Activated gamma-delta T cell treated with anti-CD3 and anti-CD28 coated beads, Interleukin-2, amount 50 U/mL, for 16 hours (primary cell): ENCODE measurements at places on chromosomes 11 and 22.

GRCh38 chr11:27373856-27374602 lies 11.0 kb upstream of the CCDC34 start:
- no peak for DNase-seq

- DNase-seq, result no peak
Measured at GRCh38 chr11:112538534-112539280, 278.0 kb upstream of the PLET1 start.

DNA sequence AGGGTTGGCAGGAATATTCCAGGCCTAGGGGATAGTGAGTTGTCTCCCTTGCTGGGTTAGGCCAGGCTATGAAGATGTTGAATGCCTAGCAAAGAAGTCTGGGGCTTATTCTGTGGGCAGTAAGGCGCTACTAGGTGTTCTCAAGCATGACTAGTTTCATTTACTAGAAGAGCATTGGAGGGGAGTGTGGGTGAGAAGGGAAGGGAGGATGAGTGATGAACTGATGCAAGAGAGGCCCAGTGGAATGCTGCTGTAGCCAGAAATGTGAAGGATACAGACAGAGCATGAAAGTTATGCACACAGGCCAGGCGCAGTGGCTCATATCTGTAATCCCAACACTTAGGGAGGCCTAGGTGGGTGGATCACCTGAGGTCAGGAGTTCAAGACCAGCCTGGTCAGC lies 33.5 kb downstream of the POU2F3 start:
- no peak for DNase-seq

GRCh38 chr22:24768537-24769374 lies 5.8 kb downstream of the PIWIL3 start:
- DNase-seq, result no peak

GRCh38 chr22:43114958-43115357 lies 4.4 kb downstream of the BIK start:
- no peak for DNase-seq

- no peak for DNase-seq
Measured at GRCh38 chr11:35292279-35292678, 127.1 kb downstream of the SLC1A2 start.

DNA sequence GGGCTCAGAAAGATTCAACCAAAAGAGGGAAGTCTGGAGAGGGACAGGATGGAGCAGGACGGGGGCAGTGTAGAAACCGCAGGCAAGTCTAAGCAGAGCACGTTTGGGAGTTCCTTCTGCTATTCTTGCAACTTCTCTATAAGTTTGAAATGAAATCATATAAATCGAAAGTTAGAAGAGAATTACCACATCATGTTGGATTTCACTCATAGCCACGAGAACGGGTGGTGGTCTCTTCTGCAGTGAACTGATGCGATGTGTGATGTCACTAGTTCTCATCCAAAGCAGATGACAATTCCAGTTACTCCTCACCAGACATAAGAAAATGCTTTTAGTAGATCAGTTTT lies 36.0 kb downstream of the KCNQ1 start:
- DNase-seq, result no peak

- DNase-seq, result no peak
Measured at GRCh38 chr22:31776231-31776630, 22.4 kb downstream of the DEPDC5 start.

GRCh38 chr11:116548256-116548655 lies 224.5 kb downstream of the BUD13 start:
- no peak for DNase-seq

DNA sequence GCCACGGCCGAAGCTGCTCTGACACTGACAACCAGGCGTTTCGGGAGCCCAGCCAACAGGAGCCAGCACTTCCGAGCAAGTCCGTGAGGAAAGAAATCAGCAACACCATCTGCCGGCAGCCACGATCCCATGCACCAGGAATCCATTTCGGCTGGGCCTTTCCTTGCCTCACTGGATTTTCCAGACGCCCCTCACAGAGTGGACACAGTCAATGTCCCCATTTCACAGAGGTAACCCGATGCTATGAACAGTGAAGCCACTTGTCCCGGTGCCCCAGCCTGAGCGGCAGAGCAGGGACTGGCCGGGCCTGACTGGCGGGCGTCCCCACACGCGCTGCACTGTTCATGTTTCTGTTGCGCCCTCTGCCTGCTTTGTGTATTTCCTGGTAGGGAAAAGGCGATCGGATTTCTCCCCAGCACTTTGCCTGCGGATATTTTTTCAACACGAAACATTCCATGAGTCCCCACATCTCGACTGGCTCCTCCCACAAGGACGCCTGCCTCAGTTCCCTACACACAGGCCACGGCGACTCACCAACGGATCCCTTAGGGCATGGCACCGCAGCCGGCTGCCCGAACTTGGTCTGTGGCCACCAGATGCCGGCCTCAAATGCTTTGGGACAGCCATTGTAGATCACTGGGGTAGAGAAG lies 55.3 kb downstream of the TRMU start:
- no peak for DNase-seq

GRCh38 chr22:28864878-28865596 lies 18.3 kb upstream of the ZNRF3 start:
- DNase-seq, result no peak

DNA sequence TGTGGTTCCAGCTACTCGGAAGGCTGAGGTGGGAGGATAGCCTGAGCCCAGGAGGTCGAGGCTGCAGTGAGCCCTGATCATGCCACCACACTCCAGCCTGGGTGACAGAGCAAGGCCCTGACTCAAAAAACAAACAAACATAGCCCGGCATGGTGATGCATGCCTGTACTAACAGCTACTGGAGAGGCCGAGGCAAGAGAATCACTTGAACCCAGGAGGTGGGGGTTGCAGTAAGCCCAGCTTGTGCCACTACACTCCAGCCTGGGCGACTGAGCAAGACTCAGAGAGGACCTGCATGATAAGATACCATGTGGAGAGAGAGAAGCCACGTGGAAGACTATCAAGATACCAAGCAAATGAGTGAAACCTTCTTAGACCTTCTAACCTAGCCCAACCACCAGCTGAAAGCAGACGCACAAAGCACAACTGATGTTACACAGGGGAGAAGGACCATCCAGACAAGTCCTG lies 36.1 kb downstream of the AMBRA1 start:
- no peak for DNase-seq

GRCh38 chr11:12246147-12246546 lies 131.2 kb upstream of the PARVA start:
- DNase-seq, result no peak

- no peak for DNase-seq
Measured at GRCh38 chr22:47370448-47371262, 608.2 kb downstream of the TBC1D22A start.

- DNase-seq, result no peak
Measured at GRCh38 chr11:7927635-7928034, 3.4 kb downstream of the OR10A6 start.

DNA sequence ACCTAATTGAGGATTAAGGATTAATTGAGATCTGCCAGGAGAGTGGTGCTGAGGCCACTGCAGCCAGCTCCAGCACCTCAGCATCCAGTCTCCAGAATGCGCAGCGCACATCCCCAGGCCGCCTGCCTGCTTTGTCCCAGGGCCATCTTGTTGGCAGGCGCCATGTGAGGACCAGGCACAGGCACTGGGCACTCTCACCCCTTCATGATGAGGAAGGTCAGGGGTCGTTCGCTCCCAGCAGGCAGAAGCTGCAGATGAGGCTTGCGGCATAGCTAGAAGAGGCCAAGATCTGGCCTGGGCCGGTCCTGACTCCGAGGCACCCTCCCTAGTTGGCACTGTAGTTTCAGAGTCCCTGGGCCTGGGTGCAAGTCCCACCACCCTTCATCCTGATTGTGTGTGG lies 6.4 kb downstream of the CABP2 start:
- DNase-seq, result no peak

GRCh38 chr22:37379085-37379484 lies 48.2 kb downstream of the ELFN2 start:
- DNase-seq, result no peak
